Skin of body (tissue), 3 donors: ENCODE measurements at places on chromosomes 7 and 10.

DNA sequence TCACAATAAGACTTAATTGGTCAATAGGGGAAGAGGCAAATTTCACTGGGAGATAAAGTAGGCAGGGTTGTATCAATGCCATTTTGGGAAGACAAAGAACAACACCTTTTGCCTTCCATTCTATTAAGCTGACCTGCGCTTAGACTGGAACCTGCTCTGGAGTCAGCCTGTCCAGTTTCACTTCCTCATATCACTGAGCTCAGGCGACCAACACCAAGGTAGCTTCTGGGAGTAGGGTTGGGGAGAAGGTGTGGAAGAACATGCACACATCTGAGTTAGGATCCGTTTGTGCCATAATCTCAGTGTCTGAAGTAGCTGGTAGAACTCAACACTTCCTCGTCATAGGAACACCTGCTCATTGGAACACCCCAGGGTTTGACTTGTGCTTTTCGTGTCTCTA, 527.4 kb upstream of the IGFBP3 start:
- DNase-seq = no peak

DNA sequence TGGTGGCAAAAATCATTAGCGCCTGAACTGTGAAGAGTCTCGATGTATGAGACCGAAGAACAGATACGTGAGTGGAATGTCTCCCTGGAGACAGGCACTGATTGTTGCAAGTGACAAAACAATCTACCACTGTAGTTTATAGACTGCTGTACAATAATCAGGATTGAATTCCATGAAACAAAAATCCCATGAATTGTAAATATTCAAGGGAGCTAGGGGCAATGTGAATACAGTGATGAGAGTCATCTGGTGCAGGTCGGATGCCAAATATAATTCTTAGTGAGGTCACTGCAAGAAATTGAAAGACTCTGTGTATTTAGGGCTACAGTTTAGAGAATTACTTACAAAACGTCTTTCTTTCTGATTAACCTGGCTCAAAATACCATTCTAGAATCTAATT, 594.4 kb upstream of the VSTM2A start:
- no peak for DNase-seq

DNA sequence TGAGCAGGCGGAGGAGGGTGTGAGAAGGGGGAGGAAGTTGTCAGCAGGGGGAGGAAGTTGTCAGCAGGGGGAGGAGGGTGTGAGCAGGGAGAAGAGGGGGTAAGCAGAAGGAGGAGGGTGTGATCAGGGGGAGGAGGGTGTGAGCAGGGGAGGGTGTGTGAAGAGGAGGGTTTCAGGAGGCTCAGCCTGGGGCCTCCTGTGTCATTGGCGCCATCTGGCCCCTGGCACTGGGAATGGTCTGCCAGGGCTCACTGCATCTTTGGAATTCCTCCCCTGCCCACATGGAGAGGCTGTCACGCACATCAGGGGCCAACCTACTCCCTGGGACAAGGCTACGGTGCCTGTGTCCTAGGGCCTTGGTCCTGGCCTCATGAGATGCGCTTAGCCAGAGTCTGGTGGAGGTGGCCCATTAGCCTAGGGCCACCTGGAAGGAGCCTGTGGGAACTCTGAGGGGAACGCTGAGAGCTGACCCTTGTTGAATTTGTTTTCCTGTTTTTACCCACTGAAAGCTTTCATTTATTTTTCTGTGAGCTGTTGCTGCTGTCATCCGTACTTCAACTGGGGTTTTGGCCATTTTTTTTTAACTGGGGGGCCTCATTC, 18.0 kb downstream of the CAMK2B start:
- no peak for DNase-seq

GRCh38 chr10:132850896-132851295, 64.9 kb upstream of the NKX6-2 start:
- no peak for DNase-seq

GRCh38 chr7:127158659-127159058, 94.1 kb downstream of the GRM8 start:
- no peak for DNase-seq

DNA sequence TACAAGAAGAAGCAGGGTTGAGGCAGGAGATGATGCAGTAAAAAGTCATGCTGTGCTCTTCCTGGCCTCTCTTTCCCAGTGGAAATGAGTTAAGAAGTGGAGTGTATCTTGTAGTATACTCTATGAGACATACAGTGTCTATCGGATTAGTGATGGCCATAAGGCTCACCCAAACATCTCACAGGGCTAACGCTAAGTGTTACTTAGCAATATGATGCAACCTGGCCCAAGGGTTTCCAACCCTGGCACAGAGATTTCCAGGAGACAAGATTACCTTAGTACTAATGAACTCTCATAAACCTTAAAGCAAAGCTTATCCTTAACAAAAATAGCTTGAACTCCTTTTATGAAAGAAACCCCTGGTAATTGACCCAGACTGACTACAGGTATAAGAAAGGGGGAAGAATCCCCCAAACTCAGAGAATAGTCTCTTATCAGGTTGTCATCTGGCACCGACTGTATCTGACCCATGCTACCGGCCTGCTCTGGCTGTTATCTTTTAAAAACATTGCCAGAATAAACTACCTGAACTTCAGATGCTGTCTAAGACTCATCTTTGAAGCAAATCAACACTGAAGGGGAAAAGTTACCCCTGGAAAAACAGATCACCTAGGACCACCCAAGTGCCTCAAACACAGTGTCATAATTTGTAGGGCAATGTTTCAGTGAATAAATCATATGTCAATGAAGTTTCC, 1002.0 kb downstream of the REEP3 start:
- DNase-seq = no peak

DNA sequence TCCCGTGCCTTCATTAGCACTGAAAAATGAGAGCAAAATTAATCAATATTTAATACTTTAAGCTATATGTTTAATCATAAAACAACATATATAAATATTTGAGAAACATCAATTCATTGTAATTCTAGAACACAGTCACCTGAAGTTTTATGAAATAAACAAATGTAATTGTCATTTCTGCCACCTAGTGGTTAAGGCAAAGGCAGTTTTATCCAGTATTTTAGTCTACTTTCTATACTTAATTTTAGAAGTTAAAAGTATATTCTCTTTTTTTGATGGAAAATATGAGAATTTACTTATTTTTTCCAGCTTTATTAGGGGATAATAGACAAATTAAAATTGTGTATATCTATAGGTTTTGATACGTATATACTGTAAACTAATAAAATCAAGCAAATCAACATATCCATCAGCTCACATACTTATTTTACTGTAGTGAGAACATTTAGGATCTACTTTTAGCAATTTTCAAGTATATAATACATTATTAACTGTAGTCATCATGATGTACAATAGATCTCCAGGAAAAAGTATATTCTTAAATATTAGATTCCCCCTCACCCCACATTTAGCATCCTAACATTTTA, 16.9 kb downstream of the PCGF6 start:
- no peak for DNase-seq

DNA sequence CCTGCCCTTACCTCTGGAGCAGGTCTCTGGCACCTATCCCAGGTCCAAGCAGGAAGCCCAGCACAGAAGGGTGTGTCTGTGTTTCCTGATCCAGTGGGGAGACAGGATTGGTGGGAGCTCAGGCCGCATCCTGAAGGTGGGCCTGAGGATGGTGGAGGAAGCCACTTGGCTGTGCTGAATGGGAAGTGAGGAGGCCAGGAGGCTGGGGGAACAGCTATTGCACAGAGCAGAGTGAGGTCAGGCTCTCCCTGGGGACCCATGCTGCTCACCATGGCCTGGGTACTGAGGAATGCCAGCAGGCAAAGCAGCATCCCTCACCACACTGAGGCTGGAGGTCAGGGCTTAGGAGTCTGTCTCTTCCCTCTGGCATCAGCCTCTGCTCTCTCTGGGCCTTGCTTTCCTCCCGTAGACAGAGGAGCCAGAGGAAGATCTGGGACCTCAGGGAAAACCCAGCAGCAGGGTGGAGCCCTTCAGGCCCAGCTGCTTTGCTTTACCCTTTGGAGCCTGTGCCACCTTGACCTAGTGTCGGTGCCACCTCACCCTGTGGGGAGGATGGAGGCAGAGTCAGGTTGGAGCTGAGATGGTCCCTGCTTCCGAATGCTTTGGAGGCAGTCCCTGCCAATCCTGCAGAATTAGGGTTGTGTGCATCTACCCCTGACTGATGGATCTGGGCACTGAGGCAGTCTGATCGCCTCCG, 39.0 kb downstream of the CDH23 start:
- DNase-seq = no peak
